SK-N-DZ (cell line): ENCODE measurements at places on chromosomes 5 and 9.

DNA sequence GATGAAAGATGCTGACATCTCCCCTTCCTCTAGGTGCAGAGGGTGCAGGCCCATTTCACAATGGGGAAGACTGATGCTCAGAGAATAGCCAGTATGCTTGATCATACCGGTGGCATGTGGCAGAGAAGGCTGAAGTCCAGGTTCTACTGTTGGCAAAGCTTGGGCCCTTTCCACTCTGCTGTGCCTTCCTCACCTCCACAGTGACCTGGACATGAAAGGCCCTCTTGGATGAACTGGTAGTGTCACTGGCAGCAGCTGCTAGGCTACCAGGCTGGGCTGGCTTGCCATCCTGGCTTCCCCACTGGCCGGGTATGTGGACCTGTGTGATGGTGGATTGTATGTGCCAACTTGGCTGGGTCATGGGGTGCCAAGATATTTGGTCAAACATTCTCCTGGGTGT, 92.0 kb downstream of the GADD45G start:
- no peak for DNase-seq

DNA sequence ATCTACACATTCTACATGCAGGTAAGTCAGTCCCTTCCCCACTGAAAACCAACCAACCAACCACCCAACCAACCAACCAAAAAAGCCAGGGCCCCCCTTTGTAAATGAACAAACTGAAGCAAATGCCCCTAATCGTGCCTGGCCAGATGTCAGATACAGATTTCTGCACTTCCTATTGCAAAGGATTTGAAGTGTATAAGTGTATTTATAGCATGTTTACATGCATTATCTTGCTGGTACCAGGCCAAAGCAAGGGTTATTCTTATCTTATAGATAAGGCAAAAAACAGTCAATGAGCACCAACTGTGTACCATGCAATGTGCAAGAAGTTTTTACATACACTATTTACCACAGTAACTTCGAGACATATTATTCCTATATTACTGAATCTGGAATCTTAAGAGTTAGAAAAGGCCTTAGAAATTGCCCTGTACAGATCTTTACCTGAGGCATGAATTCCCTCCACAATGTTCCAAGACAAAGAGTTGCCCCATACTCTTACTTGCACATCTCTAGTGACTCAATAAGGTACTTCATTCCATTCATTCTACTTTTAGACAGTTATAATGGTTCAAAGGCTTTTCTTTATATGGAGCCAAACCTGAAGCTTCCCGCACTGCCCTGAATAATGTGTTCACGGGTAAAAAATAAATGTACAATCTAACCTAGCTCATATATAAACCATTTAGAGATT, 51.7 kb upstream of the NR5A1 start:
- no peak for DNase-seq

DNA sequence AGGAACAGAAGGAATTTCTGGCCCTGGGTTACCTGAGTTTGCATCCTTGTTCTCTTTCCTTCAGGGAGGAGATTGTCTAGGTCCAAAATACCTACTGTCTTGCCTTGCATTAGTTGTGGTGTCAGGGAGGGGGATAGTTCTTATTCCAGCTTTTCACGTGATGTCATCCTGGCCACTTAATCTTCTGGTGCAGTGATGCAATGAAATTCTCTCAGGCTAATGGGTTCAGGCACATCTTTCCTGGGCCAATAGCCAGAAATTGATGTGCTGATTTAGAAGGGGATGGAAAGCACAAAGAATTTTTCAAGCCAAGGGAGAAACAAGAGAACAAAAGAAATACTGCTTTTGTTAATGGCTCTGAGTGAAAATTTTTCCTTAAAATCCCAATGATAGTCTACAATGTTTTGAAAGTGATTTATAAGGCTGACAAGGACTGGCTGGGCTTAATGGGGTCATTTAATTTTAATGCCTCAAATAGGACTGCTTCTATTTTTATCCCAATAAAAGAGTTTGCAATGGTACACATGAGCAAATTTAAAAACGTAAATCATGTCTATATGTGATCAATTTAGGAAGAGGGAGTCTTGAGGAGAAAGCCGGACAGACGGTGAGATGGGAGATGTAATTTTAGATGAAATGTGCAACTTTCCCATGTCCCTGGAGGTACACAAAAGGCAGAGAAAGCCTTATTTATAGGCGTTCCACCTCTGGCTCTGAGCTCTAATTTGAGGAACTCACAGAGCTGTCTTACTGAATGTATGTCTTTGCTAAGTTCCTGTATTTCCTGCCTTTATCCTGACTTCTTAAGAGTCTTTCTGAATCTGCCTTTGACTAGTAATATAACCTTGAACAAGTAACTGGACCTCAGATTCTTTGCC, 89.3 kb upstream of the SV2C start:
- no peak for DNase-seq

GRCh38 chr5:92554447-92555085, 1026.5 kb downstream of the NR2F1-AS1 start:
- DNase-seq: no peak

GRCh38 chr5:147156012-147156411, 78.8 kb upstream of the STK32A start:
- DNase-seq: no peak

DNA sequence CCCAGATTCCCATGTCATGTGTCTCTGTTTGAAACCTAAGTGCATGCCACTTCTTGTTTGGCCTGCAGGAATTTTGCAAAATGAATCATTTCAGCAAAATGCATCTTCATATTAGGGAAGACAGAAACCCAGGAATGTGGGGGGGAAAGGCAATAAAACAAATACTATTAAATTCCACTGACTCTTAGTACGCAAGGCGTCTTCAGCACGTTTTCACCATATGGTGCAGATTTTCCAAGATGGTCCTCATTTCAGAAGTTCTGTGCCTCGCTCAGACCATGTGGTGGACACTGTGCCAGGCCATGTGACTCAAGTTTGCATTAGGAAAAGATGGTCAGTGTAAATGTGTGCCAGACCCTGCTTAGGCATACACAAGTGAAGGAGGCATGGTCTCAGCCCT, 184.0 kb downstream of the ACTL7B start:
- no peak for DNase-seq
